Left kidney (tissue), 8 donors: ENCODE measurements at places on chromosomes 13 and 19. TPM values are rescaled to one million over a fixed set of nuclear protein-coding genes. Genes with fewer than 3 reads are reported as not detected.

- DNase-seq = no peak
Observed at GRCh38 chr13:77267362-77267761, 59.5 kb downstream of the MYCBP2 start.

GRCh38 chr13:32040052-32040642, 8.6 kb downstream of the FRY start:
- DNase-seq = no peak

DNA sequence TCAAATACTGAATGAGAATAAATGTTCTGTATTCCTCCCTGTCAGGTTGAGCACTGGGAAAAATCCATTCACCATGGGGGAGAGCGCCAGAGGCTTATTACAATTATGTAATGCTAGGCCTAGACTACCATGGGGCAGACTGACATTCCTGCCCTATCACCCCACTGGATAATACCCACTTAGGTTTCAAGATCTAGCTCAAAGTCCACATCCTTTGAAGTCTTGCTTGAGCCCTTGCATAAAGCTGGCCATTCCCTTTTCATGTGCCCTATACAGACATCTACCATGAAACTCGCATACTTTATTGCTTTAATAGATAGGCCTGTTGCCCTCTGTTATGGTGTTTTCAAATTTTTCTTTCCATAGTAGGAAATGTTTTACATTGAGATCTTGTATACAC, 149.3 kb downstream of the RGCC start:
- DNase-seq = no peak

DNA sequence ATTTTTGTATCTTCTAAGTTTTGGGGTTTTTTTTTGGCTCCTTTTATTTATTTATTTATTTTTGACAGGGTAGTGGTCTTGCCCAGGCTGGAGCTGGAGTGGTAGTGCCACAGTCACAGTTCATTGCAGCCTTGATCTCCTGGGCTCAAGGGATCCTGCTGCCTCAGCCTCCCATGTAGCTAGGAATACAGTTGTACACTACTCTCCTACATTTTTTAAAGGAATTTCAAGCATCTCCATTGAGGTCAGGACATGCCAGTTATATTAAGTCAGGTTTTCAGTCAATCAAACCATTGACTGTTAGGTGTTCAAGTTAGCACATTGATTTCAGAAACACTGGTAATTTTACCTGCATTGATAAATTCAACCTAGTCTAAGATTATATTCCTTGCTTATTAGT, 480.5 kb upstream of the SPRY2 start:
- no peak for DNase-seq

GRCh38 chr19:7762719-7763293, at the start of gene CLEC4M:
Gene CLEC4M (plus strand): TSS chr19:7763243. CDS start chr19:7763267, 24 bp downstream.
- no peak for DNase-seq

DNA sequence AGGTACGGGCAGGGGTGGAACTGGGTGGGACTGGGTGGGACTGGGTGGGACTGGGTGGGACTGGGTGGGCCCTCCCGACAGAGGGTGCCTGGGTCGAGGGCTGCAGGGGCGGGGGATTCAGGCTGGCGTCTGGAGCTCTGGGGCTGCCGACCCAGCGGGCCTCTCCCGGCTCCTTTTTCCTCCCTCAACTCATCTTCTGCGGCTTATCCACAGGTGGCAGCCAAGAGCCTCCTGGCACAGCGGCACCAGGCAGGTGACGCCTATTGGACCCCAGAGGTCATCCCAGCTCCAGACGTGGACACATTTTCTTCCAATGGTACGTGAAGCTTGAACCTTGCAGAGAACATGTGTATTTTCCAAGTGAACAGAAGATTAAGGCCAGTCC, 533 bp downstream of the ZNF544 start:
- DNase-seq = no peak

DNA sequence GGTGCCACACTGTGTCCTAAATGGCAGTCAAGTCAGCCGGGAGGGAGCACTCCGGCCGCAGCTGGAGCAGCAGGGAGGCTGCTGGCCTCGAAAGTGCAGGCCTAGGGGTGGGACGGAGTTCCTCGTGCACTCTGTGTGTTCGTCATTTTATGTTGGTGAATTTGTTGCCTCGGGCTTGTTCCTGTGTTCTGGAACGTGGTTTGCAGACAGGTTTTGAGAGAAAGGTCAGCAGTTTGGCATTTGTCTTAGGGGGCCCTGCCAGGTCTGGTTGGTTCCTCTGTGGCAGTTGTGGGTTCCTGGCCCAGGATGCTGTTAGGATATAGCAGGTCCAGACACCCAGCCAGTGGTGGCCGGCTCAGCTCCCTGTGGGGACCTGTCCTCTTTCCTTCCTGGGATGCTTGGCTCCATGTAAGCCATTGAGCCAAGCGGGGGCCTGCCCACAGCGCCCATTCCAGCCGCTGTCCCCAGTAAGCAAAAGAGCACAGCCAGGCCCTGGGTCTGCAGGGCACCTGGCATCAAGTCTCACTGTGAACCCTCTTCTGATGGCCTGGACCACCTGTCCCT, 30.0 kb downstream of the MPHOSPH8 start:
- no peak for DNase-seq

KLF1 gene
- 0.17 TPM for polyA plus RNA-seq

TMC4 gene
- polyA plus RNA-seq = 32.3 TPM

ATP8A2 gene
- polyA plus RNA-seq = 6.8 TPM

WIZ gene
- polyA plus RNA-seq = 25.7 TPM

FAM187B gene
- polyA plus RNA-seq = not detected
